ENCODE measurements at places on chromosomes 1 and 21. TPM values are rescaled to one million over a fixed set of nuclear protein-coding genes. Genes with fewer than 3 reads are reported as not detected.

CD1E gene
- total RNA-seq, result not detected

JTB gene
- total RNA-seq, result 180 TPM

TMEM51 gene
- 2.2 TPM for total RNA-seq

ILDR2 gene
- not detected for total RNA-seq

SFN gene
- total RNA-seq, result not detected

SPATA45 gene
- not detected for total RNA-seq

CCDC27 gene
- total RNA-seq, result not detected

ADGRL2 gene
- 54.0 TPM for total RNA-seq

PPIAL4G gene
- total RNA-seq, result not detected

DDAH1 gene
- 15.6 TPM for total RNA-seq

ATAD3C gene
- total RNA-seq, result not detected

HSPB7 gene
- total RNA-seq, result 0.10 TPM

TTC24 gene
- total RNA-seq, result not detected

S100A9 gene
- total RNA-seq, result not detected

PLXNA2 gene
- total RNA-seq, result 6.0 TPM

C8B gene
- not detected for total RNA-seq

Measured in cardiac ventricle fibroblast (primary cell).